Colonic mucosa (tissue), 4 donors: ENCODE measurements at places on chromosomes 16 and 17. TPM values are rescaled to one million over a fixed set of nuclear protein-coding genes. Genes with fewer than 3 reads are reported as not detected.

DNA sequence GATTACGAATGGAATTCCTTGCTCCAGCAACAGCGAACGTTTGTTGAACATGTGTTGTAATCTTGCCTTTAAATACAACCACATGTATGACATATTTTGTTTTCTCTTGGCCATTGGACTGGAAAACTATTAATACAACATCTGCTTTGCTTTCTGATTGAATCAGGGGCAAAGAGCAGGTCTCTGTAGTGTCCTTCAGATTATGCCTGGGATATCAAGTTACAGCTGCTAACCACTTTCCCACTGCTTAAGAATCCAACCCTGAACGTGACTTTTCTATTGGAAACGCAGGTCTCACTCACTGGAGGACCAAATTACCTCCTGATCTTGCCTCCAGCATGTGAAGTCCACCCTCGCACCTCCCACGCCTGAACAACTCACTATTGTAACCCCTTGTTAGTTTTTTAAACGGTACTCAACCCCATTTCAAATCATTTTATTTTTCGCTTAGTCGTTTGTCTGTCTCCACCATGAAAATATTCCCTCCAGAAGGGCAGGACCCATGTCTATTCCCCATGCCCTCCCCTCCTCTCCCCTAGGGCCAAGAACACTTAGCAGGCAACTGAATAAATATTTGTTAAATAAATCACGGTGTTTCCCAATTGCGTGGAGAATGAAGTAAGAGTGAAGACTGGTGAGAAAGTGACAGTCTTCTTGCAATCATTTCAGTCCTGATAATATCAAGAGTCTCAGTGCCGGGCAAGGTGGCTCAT lies 57.4 kb upstream of the MRTFB start:
- DNase-seq: no peak

DNA sequence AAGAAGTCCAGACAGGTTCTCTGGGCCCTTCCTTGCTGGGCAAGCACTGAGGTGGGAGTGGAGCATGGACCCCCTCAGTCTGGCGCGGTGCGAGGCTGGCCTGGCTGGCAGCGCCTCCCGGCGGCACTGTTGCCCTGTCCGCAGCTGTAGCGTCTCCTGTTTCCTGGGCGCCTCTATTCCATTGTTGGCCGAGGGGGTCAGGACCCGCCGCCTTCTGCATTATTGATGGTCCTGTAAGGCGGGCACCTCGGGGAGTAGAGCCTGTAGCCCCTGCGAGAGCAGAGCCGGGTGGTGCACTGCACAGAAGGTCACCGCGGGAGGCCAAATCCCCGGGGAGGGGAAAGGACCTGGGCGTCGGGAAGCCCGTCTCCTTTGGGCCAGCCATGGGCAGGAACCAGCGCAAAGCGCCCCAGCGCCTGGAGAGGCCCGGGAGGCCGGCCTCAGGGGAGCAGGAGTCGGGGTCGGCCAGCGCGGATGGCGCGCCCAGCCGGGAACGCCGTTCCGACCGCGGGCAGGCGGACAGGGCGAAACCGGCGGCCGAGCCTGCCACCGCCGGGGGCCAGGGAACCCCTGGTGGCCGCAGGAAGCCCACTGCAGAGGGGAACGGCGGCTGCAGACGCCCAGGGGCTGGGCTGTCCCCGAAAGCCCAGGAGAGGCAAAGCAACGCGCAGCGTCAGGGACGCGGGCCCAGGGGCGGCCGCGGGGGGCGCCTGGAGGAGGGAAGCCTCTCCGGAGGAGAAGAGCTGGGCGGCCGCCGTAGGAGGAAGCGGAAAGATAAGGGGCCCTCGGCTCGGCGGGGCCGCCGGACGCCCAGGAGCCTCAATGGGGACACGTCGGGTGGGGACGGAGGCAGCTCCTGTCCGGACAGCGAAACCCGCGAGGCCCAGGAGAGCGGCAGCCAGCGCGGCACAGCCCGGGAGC lies at the start of gene MYO15B:
TSS of gene MYO15B (plus strand) at position 126 of the 921 bp plus-strand sequence. CDS start at position 384, 258 bp downstream.
- peak; percentile 57 for DNase-seq

GRCh38 chr16:31005350-31006085 lies 4.9 kb downstream of the STX1B start:
- DNase-seq: no peak

GRCh38 chr17:50218771-50219315 lies 17.4 kb upstream of the COL1A1 start:
- no peak for DNase-seq

- DNase-seq: no peak
Observed at GRCh38 chr16:48318630-48319029, 66.6 kb downstream of the SIAH1 start.

GRCh38 chr17:57243171-57243622 lies 13.1 kb upstream of the MSI2 start:
- peak; percentile 72 for DNase-seq

DNA sequence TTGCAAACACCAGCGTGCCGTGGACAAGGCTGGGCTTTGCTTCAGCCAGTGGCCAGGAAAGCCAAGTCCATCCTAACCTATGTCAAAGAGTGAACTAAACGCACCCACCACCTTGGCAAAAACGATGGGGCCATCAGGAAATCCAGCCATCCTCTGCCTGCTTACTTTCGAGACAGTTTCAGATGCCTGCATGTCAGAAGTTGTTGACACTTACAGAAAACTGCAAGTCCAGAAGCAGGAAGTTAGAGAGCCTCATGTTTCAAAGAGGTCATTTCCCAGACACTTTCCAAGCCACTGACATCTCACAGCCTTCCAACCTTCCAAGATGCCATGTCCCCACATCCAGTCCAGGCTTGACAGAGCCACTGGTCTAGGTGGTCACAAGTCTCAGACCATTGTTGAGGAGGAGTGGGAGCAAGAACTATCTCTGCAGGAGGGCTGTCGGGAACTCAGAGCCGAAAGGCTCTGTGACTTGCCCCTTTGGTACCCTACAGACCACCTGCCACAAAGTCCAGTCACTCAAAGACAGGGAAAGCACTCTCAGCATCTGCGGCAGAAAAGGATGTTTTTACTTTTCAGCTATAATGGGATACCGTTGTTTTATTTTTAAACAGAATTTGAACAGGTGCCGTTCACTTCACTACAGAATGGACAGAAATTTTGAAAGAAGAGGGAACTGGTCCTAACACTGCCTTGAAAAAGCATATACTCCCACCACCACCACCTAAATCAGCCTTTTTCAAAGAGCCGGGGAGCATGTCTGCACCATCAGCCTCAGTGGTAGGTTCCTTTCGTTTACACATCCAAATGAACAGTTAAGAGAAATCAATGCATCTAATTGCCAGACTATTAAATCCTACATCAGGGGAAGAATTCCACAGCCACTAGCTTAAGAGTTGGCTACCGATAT lies 5.1 kb downstream of the ZNF423 start:
- no peak for DNase-seq

CCL15 gene
- 54.4 TPM for total RNA-seq

HS3ST3A1 gene
- total RNA-seq: 0.91 TPM
